ENCODE measurements at places on chromosomes 6 and 20.

DNA sequence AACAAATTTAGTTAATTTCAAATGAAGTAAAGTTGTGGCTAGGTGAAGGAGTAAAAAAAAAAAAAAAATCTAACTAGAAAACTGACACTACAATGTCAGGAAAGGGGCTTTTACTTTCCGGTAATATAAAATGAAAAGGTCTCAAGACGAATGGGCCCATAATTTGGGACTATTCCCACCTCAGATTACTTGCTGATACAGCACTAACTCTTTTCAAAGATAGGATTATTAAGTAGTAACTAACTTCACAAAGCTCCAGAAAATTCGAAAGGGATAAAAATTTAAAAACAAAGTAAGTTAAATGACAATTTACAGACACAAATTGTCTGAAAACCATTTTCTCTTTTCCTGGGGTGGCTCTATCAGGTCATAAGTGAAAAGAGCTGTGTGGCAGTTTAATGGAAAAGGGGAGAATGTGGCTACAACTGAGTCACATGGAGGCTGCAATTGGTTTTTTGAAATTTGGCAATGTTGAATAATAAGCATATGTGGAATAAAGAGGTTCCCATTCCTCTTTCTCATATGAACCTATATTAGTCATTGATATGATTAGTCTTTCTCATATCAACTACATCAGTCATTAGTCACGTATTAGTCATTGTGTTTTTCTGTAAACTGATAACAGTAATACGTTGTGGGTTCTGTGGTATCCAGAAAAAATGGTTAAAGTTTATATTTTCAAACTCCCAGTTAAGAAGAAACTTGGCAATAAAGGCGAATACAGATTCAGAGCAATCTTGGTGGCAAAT is 78.0 kb downstream of the RWDD2A start:
- no peak for DNase-seq

DNA sequence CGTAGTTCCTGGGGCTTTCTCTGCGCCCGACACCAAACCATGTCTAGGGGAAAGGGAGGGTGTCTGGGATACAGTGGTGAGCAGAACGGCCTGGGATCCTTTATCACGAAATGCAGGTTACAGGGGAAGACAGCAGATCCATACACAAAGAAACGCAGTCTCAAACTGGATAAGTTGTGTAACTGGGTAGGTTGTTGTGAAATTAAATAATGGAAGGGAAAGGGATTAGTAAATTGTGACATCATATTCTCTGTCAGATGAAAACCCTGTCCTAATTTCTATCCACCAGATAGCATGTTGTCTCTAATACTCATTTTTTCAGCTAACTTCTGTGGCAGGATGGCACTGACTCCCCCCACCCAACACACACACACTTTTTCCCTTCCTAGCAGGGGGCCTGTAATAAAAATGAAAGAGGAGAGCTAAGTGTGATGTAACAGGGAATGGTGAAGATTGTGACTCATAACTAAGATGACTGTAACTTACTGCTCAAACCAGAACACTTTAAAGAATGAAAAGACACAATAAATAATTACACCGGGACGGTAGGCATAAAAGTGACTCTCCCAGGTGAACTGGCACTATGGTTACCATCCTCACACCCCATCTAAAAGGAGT is 769 bp upstream of the TRPC4AP start:
- DNase-seq: peak; percentile 83

DNA sequence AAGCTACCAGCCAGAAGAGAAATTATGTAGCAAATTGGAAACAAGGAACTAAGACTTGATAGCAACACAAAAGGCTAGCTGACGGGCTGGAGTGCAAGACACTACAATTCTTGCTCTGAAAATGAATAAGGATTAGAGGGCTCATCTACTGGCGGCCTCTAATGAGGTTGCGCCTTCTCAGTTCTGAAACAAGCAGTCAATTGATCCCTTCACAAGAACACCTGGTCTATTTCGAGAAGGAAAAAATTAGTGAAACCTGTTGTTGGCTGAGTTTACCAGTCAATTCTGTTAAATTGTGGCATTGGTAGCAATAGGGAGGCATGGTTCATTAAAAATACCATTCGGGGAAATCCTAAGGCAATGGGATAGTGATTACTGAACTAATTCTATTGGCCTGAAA is 74.8 kb upstream of the JARID2 start:
- no peak for DNase-seq

DNA sequence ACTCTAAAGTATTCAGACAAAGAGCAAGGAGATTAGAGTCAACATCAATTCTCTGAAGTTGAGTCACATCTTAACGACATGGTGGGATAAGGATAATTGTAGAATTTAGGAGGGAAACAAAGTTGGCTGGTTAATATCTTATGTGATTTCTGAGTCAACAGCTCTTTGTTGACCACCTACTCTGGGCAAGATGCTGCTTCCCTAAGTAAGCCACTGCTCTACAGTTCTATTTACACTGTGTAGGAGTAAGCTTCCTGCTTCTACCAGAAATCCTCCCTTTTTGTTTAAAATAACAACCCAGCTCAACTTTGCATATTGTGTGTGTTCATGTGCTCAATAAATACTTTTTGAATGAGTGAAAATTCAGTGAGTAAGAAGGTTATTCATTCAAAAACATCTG is 3.1 kb downstream of the HS3ST5 start:
- no peak for DNase-seq

- DNase-seq: no peak
These were observed 111.8 kb upstream of the SLC35F1 start for GRCh38 chr6:117795234-117795633.

- DNase-seq: no peak
These were observed 573 bp downstream of the SNX3 start for GRCh38 chr6:108260126-108260808.

DNA sequence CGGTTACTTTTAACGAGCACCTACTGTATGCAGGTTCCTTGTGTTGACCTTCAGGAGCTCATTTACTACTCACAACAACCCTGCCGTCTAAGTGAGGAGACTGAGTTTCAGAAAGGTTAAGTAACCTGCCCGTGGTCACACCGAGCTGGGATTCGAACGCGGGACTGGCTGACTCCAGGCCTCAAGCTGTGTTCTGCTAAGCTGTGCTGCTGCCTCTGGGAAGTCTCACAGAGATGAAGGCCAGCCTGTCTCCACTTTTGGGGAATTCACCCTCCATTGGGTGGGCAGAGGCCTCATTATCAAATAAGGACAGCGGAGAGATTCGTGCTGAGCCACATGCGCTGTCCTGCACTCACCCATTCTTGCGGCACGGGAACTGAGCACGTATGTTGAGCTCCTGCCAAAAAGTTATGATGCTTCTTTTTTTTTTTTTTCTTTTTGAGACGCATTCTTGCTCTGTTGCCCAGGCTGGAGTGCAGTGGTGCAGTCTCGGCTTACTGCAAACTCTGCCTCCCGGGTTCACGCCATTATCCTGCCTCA is 25.9 kb upstream of the MYT1 start:
- no peak for DNase-seq

DNA sequence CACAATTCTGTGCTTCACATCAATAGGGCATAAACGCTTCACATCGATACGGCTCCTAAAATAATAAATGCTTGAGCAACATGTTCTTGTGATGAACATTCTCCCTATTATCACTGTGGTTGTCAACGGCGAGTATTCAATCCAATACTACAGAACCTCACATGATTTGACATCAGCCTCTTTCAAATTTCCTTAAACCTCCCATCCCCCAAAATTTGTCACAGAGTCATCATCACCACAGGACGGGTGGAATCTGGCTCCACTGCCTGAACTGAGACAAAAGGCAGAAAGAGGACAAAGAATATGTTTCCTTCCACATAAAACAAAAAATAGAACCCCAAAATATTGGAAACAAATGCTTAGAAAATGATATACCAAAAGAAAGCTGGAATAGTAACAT is 7.3 kb downstream of the THEMIS start:
- DNase-seq: no peak

DNA sequence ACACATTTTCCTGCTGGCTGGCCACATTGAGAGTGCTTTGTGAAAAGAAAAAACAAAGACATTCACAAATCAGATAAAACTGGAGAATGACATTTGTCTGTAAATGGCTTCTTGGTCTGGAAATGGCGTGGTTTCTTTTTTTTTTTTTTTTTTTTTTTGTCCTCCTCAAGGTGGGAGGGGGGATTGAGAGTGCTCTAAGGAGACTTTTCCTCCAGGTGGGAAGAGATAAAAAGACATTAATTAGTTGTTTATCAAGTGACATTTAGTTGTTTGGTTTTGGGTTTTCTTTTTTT is 40.4 kb downstream of the GNAS start:
- no peak for DNase-seq

GRCh38 chr6:97316978-97317377 is 34.0 kb upstream of the MMS22L start:
- DNase-seq: no peak

GRCh38 chr20:39268981-39269461 is 306.9 kb downstream of the DHX35 start:
- no peak for DNase-seq

- DNase-seq: no peak
These were observed 26.1 kb downstream of the C6orf141 start for GRCh38 chr6:49576618-49577017.

- no peak for DNase-seq
These were observed 9.1 kb upstream of the JAG1 start for GRCh38 chr20:10682939-10683338.

DNA sequence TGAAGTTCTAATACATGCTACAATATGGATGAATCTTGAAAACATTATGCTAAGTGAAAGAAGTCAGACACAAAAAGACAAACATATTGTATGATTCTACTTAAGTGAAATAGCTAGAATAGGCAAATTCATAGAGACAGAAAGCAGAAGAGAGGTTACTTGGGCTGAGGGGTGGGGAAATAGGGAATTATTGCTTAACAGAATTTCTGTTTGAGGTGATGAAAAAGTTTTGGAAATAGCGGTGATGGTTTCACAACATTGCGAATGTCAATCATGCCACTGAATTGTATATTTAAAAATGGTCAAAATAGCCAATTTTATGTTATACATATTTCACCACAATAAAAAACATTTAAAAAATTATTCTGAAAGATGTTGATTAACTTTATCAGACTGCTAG is 6.1 kb downstream of the SLC26A8 start:
- DNase-seq: peak; percentile 48

DNA sequence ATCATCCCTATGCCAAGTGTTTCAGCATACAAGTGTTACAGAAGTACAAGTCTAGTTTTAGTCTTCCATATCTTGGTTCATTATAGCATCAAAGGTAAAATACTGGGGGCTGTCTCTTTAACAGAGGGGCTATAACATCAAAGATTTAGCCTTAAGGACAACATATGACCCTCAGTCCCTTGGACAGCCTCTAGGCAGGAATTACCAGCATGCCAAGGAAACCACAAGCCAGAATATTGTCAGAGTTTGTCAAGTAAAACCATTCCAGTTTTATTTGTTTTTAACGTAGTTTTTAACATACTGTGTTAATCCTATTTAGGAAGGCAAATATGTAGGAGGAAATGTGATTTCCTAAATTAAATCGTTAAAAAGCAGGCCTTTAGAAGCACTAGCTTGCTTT is 18.6 kb downstream of the ZKSCAN8 start:
- DNase-seq: no peak

DNA sequence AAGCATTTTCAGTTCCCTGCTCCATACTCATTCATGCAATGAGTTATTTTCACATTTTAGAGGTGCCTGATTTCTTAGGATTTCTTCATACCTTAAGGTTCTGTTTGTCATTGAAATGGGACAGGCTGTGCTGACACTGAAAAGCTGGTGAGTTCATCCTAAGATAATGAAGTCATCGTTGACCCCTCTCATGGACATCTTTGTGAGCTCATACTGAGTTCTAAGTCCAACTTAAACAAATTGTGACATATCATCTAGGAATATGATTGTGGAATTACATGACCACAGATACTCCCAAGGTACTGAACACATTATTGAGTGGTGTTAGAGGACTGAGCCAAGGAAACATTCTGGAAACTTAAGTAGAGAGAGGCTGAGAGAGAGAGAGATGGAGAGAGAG is 224.8 kb upstream of the JAG1 start:
- no peak for DNase-seq

- peak; percentile 62 for DNase-seq
These were observed 1.4 kb downstream of the STAU1 start for GRCh38 chr20:49186535-49187329.

GRCh38 chr6:121504227-121504626 is 68.8 kb downstream of the GJA1 start:
- peak; percentile 64 for DNase-seq

GRCh38 chr6:29011276-29011734 is 6.2 kb upstream of the ZNF311 start:
- DNase-seq: no peak

DNA sequence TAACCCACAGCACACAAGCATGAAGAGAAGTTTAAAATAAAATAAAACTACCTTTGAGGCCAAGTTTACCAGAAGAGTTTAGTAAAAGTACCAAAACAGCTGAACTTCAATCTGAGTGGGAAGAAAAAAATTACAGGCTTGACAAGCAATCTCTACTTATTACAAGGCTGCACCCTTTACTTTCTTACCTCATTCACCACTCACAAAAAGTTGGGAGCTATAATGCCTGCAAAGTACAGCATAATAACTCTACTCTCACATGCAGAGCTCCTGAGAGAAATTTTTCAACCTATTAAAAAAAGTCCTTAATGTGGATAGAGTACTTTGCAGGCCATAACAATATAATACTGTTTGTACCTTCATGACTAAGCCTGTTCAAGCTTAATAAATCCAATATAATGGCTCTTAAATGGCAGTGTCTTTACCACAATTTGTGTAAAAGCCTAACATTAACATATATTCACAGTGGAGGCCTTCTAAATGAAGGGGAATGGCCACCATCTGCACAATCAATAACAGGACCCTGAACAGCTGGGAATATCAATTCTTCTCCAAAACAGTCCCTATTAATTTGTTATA is 103.1 kb downstream of the DST start:
- no peak for DNase-seq

- DNase-seq: no peak
These were observed 38.8 kb downstream of the SLC22A1 start for GRCh38 chr6:160160450-160160849.
